ENCODE measurements at places on chromosomes 2 and 18.

- no peak for DNase-seq
Measured at GRCh38 chr2:1975060-1975459, 230.7 kb upstream of the PXDN start.

DNA sequence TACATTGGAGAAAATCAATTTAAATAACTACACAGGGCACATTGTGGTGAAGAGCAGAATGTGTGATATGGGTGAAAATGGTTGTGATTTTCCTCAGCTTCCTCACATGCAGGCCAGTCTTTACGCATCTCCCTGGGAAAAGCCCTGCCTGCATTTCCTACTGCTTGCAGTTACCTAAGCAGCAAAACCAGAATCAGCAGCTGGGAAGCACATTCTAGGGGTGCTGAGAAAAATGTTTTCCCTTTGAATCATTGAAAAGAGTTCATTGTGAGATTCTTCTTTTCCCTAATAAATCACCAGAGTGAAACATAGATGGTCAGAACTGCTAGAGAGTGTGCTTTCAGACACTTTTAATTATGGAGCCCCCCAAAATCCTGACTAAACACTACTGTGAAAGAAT is 656.0 kb downstream of the TDRD15 start:
- DNase-seq = no peak

DNA sequence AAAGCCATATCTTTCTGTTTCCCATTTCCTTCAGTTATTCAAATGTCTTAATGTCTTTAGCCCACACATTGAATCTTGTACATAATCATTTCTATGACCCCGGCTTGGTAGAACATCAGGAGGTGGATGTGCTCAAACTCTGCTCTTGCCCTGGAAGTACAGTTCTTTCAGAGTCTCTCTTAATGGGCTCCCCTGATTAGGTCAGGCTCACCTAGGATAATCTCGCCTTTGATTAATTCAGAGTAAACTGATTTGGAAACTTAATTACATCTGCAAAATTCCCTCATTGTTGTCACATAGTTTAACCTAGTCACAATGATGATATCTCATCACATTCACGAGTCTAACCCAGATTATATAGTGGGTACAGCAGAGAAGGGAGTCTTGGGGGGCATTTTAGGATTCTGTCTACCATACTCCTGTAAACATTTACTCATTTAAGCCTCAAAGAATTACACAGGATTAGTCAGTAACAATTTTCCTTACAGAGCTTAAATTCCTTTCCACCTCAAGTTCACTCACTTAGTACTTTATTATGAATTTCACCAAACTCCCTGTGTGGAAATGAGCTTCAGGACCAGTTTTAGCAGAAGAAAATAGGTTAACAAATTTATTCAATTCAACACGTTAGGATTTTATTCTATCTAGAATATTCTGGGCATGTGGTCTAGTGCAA is 135.5 kb downstream of the FHOD3 start:
- no peak for DNase-seq

DNA sequence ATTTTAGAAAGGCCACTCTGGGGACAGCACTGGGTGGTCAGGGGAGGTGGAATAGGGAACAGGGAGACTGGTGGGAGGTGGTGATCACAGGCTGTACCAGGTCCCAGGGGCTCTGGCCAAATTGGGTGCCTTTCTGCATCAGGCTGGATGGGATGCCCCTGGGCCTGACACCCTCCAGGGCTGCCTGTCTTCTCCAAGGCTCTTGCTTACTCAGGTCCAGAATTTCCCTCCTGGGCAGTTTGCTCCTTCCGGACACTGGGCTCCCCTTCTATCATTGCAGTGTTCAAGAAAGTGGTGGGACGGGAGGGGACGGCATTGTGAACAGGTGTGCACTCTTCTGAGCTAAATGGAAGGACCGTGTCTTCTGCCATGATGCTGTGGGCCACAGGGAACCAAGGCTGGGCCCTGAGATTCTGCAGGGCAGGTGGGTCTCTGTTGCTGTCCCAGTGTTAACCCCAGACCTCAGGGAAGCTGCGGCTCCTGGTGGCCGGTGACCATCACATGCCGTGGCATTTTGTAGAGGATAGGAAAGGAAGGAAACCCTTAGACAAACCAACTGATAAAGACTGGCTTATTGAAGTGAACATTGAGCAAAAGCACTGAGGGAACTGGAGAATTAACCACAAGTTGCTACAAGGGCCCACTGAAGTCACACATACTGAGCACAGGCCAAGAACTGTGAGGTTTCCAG is 93.7 kb upstream of the HS6ST1 start:
- DNase-seq = peak; percentile 36

DNA sequence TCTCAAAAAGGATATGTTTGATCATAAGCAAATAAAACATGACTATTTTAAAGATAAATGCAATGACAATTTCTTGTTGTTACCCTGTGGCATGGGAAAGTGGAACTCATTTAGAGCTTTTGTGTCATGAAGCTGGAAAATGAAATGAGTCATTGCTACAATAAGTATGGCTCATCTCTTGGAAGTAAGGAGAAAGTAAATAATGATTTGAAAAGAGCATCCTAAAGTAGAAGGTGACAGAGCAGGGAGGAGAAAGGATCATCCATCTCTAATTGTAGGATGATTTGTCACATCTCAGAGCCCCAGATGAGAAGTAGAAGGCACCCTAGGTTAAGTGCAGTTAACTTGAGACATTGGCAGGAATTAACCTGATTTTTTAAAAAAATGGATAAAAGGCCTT is 200.5 kb downstream of the CPS1 start:
- DNase-seq = no peak

DNA sequence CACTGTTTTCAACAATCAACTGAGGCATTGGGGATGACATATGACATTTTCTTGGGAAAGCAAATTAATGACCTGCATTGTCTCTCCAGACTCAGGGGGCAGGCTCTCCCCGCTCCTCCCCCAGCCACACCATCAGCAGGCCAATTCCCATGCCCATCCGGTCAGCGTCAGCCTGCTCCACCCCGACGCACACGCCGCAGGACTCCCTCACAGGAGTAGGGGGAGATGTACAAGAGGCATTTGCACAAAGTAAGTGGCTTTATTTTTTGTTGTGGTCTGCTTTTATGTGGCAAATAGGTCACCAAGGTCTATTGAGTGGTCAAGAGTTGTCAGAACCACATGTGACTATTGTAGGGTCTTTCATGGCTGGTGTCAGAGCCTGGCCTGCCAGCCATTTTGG is 165.1 kb downstream of the DTNA start:
- DNase-seq = no peak

DNA sequence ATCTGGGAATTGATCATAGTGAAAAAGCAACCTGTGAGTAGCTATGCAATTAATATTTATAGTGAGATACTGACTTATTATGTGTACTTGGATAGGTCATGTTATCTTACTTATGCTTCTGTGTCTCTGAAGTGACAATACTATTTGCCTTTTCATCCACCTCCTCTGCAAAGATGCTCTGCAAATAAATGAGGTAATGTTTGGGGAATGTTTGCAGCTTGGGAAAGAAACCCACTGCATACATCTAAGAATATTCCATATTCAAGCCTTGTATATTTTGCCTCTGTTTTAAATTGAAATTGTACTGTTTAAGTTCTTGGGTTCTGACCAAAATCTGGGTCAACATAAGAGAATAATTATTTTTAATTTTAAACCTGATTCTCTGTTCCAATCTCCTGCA is 217.4 kb upstream of the DTNA start:
- DNase-seq = no peak

All from sciatic nerve (tissue), 2 donors.